ENCODE measurements at places on chromosomes 5 and 9.
A peak's percentile ranks its signal among the peaks of the same experiment; 100 is the strongest.

DNA sequence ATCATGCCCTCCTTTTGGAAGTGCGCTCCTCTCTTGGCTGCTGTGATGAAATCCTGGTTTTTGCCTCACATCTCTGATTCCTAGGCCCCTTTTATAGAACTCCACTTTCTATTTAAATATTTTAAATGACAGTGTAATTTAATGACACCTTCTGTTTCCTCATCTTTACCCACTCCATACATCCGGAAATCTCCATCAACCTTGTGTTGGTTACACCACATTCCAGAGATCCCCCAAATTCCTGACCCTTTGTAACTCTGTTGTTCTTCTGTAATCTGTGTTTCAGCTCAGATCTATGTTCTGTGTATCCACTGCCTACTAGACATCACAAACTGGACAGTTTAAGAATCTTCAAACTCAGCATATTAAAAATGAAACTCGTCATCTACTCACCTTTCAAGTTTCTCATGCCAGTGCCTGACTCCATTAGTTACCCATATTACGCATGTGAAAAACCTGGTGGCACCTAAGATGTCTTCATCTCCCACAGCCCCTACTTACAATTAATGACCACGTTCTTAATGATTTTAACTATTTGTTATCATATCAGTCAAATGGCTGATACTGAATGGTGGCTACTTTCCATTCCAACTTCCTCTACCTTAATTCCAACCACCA lies 25.1 kb downstream of the PARP8 start:
- no peak for DNase-seq

DNA sequence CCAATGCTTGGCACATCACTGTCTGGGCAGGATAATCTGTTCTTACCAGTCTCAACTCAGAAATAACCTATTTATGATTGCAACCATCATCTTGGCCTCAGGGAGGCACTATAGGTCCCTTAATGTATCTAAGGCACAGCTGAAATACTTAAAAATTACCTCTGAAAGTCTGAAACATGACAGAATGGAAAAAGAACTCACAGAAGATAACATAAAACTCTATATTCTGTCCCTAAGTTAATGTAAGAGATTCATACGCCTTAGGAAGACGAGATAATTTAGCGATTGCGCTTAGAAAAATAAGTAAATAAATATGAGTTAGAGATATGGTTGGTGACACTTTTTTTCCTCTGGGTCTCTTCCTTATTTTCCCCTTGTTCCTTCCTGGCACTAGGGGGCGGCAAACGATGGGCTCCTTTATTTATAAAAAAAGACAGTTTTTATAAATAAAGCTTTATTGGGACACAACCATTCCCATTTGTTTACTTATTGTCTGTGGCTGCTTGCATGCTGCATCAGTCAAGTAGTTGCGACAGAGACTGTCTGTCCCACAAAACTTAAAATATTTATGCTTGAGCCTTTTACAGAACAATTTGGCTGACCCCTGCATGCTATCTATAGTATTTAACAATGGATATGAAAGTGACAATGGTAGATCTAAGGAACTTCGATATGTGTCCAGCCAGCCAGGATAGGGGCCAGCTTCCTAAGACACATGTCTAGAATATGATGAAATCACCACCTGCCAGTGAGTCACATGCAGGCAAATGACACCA lies 79.6 kb downstream of the PDE4D start:
- DNase-seq = no peak

GRCh38 chr5:143399616-143400540 lies 3.6 kb downstream of the NR3C1 start:
- DNase-seq = no peak

DNA sequence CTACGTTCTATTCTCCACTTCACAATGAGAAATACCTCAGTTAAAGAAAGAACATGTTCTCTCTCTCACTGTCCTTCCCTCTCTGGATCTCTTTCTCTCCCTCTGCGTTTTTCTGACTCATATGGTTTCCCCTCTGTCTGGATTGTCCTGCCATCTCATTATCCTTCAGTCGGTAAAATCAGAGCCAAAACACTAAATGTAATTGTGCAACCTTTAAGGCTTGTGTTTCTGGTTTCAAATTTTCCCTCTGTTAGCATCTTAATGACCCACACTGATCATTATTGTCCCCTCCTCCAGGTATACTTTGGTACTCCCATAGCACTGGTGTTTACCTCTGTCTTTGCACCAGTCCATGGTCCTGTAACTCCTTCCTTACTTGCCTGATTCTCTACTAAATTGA lies 509.4 kb upstream of the C9orf72 start:
- DNase-seq = no peak

GRCh38 chr5:41707853-41708603 lies 162.2 kb downstream of the OXCT1 start:
- peak; percentile 36 for DNase-seq

DNA sequence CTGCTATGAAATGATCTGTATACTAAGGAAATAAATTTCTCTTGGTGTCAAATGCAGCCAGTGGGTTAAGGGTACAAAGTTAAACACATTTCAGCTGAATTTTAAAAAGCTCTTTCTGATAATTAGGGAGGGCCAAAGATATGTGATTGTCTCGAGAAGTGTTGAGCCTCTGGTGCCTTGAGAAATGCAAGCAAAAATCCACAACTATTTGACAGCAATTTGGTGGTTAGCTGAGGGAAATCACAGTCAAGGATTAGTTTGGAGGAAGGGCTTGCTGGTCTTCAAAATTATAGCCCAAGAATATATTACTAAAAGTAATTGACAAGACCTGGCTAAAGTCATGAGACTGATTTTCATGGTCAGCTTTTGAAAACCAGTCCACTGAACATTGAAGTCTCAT lies 255.7 kb upstream of the PPP1R2B start:
- no peak for DNase-seq

- DNase-seq = no peak
Measured at GRCh38 chr5:14239404-14239803, 96.3 kb downstream of the TRIO start.

- DNase-seq = no peak
Measured at GRCh38 chr5:120241400-120241799, 222.7 kb upstream of the PRR16 start.

Measured in non-pigmented ciliary epithelial cell (primary cell).